GDM1 (cell line): ENCODE measurements at places on chromosomes 13 and 19.

GRCh38 chr19:43534305-43534815, 1.4 kb downstream of the ZNF575 start:
- DNase-seq: no peak

GRCh38 chr13:65456150-65456912, 1773.8 kb downstream of the PCDH9 start:
- DNase-seq: no peak

GRCh38 chr19:14686411-14686810, 3.4 kb upstream of the ZNF333 start:
- DNase-seq: peak; percentile 1

DNA sequence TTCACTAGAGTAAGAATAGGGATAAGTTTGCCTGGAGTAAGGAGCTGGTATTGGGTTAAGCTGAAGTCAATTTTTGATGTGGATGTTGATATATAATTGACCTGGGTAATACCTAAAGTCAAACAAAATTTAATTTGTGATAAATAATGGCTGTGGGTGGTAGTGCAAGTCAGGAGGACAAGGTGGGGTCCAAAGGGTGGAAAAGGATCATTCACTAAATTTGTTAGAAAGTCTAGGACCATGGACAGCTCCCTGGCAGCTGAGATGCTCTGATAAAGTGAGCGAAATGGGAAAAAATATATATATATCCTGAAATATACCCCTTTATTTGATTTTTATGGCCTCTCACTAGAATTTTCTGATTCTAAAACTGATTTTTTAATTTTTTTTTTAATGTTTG, 463.5 kb downstream of the GPC6 start:
- DNase-seq: no peak

- no peak for DNase-seq
Observed at GRCh38 chr19:24074720-24075454, 12.1 kb upstream of the ZNF254 start.

DNA sequence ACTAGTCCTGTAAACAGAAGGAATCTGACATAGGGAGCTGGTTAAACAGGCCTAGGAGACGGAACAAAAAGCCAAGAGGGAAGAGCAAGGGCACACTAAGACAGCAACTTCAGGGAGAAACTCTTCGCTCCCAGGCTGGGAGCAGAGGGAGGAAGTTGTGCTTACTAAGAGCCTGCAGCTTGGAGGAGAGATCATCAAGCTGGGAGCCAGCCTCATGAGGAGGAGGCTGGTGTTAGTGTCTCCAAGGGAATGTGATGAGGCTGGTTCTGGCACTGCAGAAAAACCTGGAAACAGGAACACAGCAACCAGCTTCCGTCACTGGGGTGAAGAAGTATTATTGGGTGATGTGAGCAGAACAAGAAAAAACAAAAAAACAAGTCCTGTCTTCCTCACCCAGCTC, 1027.3 kb downstream of the UQCRFS1 start:
- DNase-seq: no peak

GRCh38 chr13:53201454-53202225, 173.0 kb downstream of the OLFM4 start:
- DNase-seq: no peak

DNA sequence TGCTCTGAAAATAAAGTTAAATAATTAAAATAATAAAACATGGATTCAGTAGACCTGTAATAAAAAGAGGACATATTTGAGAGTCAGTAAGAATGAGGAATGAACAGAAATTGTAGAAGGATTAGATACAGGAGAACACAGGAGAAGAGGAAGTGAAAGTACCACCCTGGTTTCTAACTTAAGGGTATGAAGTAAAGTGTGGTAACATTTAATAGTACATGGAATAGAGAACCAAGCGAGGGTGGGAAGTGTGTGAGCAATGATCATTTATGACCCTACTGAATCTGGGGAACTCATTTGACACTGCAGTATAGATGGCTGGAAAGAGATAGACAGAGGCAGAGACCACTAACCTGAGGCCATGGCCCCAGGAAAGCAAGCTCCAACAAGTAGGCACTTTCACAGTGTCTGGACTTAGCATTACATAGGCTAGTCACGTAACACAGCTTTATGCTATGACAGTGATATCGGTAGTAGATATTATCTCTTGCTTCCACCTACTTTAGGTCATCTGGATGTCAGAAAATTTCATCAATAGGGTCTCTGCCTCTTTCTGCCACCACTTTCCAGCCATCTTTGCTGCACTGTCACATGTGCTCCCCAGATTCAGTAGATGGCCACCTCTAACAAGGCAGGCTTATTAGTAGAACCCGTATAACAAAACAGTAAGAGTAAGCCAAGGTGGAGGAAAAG, 633.9 kb upstream of the MIR17HG start:
- no peak for DNase-seq

- DNase-seq: no peak
Observed at GRCh38 chr13:84129966-84130365, 247.7 kb upstream of the SLITRK1 start.

DNA sequence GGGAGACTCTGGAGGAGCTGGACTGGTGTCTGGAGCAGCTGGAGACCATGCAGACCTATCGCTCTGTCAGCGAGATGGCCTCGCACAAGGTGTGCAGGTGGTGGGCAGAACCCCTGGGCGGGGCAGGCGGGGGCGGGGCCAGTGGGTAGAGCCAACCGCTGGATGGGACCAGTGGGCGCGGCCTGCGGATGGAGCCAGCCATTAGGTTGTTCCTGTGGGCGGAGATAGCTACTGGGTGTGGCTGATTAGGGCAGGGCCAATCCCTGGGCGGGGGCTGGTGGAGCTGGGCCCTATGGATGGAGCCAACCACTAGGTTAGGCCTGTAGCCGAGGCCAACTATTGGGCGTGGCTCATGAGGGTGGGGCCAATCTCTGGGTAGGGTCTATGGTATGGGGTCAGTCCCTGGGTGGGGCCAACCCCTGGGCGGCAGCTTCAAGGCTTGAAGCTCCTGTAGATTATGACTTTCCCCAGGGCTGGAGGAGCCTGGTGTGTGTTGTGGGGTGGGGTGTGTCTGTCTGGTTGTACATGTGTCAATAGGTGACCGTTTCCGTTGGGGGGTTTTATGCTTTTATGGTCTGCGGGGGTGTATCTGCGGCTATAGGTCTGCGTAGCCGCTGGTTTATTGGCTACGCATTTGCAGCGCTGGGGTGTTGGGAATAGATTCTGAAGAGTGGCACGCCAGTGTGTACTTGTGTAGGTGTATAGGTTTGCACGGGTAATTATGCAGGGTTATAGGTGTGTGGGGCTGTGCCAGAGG, 30.7 kb downstream of the PDE4A start:
- DNase-seq: no peak

DNA sequence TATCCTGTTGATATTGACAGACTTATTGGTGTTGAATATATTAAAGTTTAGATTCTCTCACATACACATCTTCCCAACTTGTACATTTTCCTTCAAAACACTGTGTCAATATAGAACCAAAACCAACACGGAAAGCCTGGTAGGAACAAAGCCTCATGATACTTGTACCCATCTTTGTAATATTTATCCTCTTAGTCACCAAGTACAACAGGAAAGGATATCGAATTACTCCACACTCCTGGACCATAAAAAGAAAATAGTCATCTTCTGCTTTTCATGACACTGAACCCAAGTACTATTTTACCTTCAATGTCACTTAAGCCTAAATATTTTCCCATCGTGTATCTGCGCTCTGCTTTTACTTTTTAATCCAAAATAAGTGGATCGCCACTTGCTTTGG, 702.9 kb upstream of the PCDH9 start:
- DNase-seq: no peak

- DNase-seq: no peak
Observed at GRCh38 chr13:24650161-24650560, 30.0 kb upstream of the ATP12A start.

DNA sequence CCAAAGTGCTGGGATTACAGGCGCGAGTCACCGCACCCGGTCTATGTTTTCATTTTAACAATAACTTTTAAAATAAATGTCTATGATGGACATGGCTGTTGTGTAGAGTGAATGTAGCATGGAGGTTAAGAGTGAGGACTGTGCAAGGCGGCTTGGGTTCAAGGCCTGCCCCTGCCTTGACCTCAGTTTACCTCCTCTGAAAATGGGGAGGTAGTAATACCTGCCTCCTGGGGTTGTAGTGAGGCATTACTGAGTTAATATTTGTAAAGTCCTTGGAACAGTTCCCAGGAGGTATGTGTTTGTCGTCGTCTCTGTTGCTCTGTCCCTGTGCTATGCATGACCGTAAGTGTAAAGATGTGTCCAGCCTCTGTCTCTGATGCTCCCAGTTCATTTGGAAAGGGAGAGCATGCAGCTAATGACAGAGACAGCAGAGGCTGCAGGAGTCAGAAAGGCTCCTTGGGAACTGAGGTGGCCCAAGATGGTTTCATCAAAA, 9.4 kb downstream of the GARRE1 start:
- DNase-seq: no peak

- DNase-seq: no peak
Observed at GRCh38 chr19:10640361-10640760, 13.8 kb upstream of the ILF3 start.

DNA sequence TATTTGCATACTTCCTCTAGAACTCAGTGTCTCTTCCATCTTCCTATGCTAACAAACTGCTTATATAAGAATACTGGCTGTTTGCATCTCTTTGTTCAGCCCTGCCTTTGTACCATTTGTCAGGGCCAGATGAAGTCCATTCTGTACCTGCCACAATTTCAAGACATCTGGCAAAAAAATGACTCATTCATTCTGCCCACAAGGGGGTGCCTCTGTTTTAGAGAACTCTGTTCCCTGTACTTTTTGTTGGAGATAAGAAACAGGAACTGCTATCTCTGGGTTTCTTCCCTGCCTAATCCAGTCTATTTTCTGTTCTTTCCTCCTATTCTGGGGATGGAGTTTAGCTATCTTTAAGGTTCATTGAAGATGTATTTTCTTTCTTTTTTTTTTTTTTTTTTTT, 23.0 kb downstream of the ZNF568 start:
- DNase-seq: no peak

DNA sequence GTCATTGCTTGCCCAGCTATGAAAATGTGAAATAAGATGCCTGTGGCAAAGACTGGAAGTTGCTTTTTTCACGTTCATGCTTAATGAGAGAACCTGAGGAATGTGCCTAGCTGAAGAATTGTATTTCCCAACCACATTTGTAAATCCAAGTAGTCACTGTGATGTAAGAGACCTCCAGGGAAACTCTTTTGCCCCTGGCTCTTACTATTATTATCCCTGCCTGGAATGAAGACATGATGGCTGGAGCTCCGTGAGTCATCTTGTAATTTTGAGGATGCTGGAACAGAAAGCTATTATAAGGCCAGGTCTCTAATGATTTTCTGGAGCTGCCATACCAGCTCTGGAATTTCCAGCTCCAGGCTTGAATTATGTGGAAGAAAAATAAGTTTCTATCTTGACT, 894.3 kb downstream of the DIAPH3 start:
- DNase-seq: no peak

GRCh38 chr13:46058268-46058667, 5.7 kb upstream of the ZC3H13 start:
- DNase-seq: no peak

- no peak for DNase-seq
Observed at GRCh38 chr13:108263621-108264355, 5.7 kb upstream of the TNFSF13B start.

DNA sequence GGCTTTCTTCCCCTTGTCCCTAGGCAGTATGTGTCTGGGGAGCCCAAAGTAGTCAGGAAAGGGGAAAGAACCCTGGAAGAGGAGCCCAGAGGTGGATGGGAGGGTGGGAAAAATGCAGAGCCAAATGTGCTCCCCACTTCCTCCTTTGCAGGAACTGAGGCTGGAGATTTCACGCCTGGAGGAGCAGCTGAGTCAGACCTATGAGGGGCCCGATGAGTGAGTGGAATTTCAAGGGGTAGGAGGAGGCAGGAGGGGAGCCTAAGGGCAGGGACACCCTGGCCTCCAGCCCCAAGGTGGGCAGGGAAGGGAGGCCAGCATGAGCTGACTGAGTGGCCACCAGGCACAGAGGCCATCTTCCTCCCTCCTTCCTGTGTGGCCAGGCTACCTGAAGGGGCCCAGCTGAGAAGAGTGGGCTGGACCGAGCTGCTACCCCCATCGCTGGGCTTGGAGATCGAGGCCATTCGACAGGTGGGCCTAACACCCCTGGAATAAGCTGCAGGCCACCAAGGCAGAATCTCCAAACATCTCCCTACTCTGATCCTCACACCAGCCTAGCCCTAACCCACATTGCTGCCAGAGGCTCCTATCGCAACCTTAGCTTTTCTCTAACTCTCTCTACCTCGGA, 14.3 kb downstream of the PTH2 start:
- DNase-seq: no peak

- no peak for DNase-seq
Observed at GRCh38 chr13:106471957-106472543, 63.4 kb downstream of the EFNB2 start.

- no peak for DNase-seq
Observed at GRCh38 chr19:1267477-1268225, 1.5 kb upstream of the CIRBP start.

DNA sequence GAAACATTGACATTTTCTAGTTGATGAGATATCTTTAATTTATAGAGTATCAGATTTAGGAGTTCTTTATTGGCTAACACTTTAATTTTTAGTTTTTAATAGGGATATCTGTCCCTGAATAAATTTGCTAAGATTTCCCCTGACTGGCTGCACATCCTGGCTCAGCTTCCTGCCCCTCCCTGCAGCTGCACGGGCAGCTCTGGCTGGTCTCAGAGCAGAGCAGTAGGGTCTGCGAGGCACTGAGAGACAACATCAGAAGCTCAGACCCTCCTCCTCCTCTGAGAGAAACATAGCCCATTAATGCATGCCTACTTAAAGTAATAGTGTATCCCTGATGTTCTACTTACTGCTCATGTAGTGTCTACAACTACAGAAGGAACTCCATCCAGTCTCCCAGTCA, 139.2 kb downstream of the TNFSF13B start:
- no peak for DNase-seq

DNA sequence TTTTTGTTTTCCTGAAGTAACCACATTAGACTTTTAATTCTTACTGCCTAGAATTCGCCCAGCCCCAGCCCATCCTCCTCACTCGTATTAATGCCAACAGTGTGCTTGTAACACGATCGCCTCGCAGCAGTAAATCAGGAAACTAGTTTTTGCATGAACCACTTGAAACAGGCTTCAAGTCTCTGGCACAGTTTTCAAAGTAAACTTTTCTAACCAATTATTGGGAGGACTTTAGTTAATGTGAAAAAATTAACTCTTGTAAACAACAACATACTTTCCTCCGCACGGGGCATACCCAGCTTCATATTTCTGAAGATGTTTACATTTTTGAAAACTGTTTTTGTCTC, 39.2 kb downstream of the TNFRSF19 start:
- DNase-seq: no peak

GRCh38 chr13:111506125-111506524, 185.7 kb downstream of the TEX29 start:
- DNase-seq: no peak

- no peak for DNase-seq
Observed at GRCh38 chr13:48892688-48893075, 83.0 kb upstream of the FNDC3A start.
